Lung (tissue), 17 donors: ENCODE measurements at places on chromosomes 4 and X.

- no peak for DNase-seq
Measured at GRCh38 chr4:65789341-65789740, 119.1 kb upstream of the EPHA5 start.

- no peak for DNase-seq
Measured at GRCh38 chr4:23533859-23534258, 356.0 kb downstream of the PPARGC1A start.

DNA sequence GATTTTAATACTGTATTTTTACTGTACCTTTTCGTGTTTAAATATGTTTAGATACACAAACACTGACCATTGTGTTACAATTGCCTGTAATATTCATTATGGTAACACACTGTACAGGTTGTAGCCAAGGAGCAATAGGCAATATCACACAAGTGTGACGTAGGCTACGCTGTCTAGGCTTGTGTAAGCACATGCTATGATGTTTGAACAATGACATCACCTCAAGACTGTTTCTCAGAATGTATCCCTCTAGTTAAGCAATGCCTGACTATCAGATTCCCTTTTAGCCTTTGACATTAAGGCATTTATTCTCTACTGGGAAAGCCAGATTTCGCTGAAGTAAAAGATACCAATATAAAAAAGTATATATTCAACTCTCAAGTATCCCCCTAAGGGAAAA lies 66.2 kb downstream of the VCX3A start:
- no peak for DNase-seq

DNA sequence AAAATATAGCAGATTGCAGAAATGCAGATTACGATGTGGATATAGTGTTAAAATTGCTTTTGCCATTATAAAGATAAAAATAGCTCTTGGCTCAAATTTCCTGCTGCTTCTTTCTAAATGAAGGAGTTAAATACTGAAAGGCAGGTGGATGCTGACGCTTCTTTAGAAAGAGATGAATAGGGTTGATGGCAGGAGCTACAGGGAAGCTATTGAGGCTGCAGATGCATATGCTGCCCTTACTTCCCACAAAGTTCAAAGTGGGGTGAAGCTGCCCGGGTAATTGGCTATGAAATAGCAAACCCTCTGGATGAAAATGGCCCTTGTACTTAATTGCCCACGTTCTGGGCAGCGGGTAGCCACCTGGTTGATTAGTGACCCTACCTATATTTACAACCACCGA lies 379.5 kb downstream of the ZIC3 start:
- DNase-seq = no peak

DNA sequence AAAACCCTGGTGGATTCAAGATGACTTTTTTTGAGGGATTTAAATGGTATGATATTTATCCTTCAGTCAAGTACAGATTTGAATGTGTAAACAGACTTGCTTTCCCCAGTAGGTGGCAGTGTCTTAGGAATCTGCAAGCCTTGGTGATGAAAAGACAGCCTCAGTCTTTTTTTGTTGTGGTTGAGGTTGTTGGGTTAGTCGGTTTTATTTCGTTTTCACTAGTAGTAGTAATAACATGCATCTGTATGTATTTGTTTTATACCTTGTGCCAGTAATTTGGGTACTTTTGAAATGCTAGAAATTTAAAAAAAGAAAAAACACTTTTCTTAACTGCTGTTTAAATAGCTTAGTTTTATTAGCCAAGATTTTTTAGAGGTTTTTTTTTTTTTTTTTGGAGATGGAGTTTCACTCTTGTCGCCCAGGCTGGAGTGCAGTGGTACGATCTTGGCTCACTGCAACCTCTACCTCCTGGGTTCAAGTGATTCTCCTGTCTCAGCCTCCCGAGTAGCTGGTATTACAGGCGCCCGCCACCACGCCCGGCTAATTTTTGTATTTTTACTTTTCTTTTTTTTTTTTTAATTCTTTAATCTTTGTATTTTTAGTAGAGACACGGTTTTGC lies 39.2 kb downstream of the COPS4 start:
- DNase-seq = peak; percentile 66

DNA sequence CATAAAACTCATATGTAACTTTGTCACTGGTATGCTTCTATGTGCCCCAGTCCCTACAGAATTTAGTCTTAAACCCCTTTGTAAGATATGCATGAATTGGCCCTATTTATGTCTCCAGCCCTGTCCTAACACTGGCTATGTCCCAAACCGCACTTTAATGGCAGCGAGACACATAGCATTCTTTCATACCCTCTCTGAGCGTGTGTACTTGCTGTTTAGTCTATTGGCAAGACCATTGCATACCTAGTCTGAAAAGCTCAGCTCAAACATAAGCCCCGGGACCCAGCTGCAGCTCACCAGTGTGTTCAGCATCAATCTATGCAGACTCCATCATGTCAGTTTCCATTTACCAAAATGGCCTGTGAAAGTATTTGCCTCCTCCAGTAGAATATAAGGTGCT lies 1018.4 kb upstream of the TENM3 start:
- DNase-seq = no peak

DNA sequence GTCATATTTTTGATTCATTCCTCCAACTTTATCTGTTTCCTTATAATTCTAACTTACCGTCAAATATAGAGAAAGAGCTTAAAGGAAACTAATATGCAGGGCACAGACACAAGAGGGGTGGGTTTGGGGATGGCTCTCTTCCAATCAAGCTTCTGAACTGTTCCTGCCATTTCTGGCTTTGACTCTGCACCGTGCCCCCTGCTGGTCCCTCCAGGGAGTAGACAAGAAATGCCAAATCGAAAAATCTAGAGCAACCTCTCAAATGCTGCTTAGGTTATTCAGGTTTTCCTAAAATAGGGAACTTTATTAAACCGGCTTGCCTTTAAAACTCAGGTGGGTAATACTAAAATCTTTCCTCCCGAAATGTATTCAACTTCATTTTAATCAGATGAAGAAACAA lies 39.8 kb upstream of the VCX3A start:
- no peak for DNase-seq

GRCh38 chrX:73831500-73831899 lies 268.5 kb downstream of the CHIC1 start:
- no peak for DNase-seq

GRCh38 chrX:2819345-2820135 lies 9.2 kb upstream of the GYG2 start:
- no peak for DNase-seq

DNA sequence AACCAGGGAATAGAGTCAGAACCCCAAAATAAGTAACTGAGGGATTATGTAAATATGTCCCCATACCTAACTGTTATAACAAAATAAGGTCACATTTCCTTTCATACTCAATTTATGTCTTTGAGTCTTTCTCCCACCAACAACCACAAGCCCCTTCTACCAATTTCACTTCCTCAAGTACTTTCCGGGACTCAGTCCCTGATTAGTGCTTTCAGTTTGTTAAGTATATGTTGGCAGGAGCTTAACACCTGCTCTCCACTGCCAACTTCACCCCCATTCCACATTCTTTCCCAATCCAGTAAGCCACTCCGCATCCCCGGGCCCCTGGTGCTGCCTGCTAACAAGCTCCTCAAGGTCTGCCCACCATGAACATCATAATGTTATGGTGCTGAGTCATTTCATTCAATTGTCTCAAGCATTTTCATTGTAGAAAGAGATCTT lies 71.3 kb upstream of the SPRY1 start:
- peak; percentile 28 for DNase-seq

DNA sequence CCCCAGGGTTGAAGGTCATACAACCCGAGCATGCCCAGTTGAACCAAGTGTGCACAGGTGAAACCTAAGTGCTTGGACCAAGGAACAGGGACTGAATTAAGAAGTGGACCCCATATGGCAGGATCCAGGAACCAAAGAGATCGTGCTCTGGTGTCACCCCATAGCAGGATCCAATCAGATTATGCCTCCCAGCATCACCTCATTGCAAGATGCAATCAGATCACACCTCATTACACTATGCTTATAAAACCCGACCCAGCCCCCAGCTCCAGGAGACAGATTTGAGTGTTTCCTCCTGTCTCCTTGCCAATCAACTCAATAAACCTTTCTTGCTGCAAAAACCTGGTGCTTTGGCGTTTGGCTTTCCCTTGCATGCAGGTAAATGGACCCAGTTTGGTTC lies 37.6 kb downstream of the EFHC2 start:
- peak; percentile 7 for DNase-seq

- no peak for DNase-seq
Measured at GRCh38 chr4:76898949-76899645, 1.2 kb upstream of the SOWAHB start.

GRCh38 chr4:102503301-102503746 lies 2.2 kb downstream of the NFKB1 start:
- DNase-seq = peak; percentile 36

GRCh38 chr4:162498168-162498567 lies 334.4 kb upstream of the FSTL5 start:
- DNase-seq = no peak

GRCh38 chr4:153634738-153635353 lies 49.2 kb upstream of the TLR2 start:
- DNase-seq = peak; percentile 52

DNA sequence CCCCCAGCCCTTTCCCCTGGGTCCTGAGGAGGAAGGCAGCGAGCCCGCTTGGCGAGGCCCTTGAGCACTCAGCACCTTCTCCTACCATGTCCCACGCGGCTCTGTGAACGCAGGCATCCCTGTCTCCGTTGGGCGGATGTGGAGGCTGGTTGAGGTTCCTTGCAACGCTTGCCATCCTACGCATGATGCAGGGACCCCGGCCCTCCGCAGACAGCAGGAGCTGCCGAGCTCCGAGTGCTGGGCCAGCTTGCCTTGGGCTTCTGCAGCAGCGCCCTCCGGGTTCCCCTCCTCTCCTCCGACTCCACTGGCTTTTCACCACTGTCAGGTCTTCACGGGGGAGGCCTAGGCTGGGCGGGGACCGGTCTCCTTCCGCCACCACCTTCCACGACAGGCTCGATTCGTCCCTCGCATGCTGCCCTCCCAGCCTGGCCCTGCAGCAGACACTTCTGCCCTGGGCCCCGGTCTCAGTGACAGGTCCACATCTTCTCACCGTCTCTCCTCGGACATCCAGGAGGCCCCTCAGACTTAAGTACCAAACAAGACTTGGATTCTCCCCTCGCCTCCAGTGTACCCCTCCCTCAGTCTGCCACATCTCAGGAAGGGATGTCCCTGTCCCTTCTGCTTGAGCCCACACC lies 67.6 kb upstream of the HGFAC start:
- no peak for DNase-seq

DNA sequence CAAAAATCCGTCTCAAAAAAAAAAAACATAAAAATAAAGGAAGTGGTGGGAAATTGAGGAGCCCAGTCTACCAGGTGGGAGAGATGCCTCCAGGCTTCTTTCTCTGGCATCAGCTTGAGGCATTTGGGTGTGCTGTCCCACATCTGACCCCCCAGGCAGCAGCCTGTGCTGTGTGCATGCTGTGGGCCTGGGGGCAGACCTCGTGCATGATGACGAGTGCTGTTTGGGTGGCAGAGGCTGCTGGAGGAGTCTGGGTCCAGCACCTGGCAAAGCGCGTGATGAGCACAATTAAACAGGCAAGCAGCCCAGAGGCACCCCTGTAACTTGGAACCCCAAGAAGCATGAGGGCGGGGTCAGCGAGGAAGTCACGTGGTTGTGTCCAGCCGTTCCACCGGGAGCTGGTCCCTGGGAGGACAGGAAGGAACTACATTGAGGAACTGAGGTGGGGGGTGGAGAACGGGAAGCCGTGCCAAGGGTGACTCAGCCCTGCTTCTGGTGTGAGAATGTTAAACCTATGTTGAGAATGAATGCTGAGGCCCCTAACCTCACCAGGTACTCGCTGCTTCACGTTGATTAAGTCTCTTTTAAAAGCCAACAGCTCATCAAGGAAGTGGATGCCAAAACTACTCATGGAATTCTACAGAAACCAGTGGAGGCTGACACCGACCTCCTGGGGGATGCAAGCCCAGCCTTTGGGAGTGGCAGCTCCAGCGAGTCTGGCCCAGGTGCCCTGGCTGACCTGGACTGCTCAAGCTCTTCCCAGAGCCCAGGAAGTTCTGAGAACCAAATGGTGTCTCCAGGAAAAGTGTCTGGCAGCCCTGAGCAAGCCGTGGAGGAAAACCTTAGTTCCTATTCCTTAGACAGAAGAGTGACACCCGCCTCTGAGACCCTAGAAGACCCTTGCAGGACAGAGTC lies 6.1 kb downstream of the TACC3 start:
- no peak for DNase-seq

GRCh38 chr4:119706804-119707203 lies 78.2 kb upstream of the PDE5A start:
- no peak for DNase-seq

DNA sequence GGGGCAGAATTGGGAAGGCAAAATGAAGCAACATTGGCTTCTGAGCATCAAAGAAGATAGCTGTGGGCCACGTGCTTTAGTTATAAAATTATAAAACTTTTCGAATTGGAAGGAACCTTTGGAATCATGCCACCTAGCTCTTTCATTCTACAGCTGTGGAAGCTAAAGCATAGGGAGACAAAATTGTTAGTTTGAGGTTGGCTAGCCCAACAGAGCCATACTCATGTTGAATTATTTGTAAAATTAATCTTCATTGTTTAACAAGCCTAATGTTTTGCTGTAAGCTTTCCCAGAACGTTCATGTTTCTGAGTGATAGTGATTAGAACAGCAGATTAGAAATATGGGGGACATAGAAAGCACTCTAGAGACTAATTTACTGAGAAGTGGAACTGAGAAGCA lies 35.9 kb downstream of the HHIP start:
- DNase-seq = peak; percentile 75

DNA sequence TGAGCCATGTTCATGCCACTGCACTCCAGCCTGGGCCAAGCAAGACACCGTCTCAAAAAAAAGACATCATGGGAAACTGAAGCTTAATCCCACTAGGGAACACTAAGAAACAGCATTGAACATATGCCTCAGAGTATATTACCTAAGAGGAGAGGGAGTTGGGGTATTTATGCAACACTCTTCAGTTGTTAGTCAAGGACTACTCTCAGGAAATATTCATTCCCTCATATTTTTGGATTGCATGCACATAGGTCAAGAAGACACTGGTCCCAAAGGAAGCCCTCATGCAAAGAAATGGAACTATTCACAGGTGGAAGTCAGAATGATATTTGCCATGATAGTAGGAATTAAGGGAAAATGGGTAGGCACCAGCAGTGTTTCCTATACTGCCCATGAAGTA lies 22.8 kb upstream of the PAPSS1 start:
- DNase-seq = no peak

- DNase-seq = no peak
Measured at GRCh38 chr4:88908003-88908402, 149.0 kb downstream of the FAM13A start.

GRCh38 chr4:118941149-118941548 lies 52.5 kb downstream of the SYNPO2 start:
- DNase-seq = peak; percentile 45

- no peak for DNase-seq
Measured at GRCh38 chr4:75232546-75232945, 281.7 kb downstream of the RCHY1 start.

DNA sequence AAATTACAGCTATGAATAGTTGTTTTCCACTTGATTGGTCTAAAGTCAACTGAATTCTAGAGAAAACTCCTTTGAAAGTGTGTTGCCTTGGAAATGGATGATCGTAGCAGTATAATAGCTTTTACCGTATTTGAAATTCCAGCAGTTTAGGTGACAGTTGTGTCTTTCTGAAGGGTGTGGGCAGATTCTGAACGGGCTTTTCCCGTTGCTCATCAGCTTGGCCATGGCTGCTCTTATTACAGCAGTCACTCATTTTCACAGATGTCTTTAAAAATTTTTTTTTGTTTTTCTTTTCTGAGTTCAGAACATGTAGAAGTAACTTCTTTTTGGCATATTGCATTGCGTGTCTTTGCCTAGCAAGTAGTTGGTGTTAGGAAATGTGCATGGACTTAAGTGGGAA lies 69.6 kb upstream of the SLC4A4 start:
- DNase-seq = no peak

- peak; percentile 91 for DNase-seq
Measured at GRCh38 chr4:54233697-54234496, 4.8 kb downstream of the PDGFRA start.
